ENCODE measurements at places on chromosomes 2 and 18.

DNA sequence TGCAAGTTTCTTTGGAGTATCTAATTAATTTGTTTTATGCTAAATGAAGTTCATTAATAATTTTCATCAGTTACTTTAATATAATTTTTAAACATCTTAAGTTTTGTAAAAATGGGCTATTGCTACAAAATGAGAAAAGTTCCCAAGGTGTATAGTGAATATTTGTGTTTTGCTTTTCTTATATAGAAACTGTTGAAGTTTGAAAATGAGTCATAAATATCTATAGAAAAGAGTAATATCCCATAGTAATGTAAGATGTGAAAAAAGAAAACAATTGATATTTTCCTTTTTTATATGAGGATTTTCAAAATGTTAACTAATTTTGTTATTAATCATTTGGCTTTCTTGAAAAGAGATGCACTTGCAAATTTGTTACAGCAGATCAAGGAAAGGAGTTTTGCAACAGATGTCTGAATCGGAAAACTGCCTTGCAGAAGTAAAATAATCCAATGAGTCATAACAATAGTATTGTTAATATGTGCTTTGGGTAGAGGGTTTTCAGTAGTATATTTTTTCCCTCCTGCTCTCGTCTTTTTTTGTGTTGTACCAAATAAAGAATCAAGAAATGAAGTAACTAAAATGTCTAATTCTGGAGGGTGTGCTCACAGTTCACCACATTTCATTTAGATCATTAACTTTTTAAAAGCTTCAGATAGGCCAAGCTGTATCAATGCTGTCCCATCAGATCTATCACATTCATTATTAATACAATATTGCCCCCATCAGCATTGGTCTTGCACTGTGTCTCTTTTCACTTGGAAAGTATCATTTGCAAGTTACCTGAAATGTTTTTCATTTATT is 15.5 kb downstream of the DUSP19 start:
- DNase-seq: no peak

DNA sequence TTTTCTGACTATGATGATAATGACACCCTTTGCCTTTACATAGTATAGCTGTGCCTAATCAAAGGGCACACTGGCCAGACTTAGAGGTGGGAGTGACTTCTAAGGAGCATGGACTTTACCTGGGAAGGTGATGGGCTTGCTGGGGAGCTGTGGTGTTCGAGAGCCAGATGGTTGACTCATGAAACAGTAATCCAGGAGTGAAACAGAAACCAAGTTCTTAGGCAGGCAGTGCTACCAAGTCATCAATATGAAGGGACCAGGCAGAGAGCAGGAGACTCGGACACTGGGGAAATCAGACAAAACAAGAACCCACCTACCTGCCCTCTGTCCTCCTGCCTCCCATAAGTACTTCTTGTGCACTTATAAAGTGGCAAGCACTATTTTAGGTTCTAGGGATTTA is 430.4 kb downstream of the DLGAP1 start:
- no peak for DNase-seq

GRCh38 chr2:66775730-66776422 is 341.0 kb downstream of the MEIS1 start:
- no peak for DNase-seq

GRCh38 chr2:233213011-233213410 is 38.5 kb upstream of the ATG16L1 start:
- DNase-seq: no peak

DNA sequence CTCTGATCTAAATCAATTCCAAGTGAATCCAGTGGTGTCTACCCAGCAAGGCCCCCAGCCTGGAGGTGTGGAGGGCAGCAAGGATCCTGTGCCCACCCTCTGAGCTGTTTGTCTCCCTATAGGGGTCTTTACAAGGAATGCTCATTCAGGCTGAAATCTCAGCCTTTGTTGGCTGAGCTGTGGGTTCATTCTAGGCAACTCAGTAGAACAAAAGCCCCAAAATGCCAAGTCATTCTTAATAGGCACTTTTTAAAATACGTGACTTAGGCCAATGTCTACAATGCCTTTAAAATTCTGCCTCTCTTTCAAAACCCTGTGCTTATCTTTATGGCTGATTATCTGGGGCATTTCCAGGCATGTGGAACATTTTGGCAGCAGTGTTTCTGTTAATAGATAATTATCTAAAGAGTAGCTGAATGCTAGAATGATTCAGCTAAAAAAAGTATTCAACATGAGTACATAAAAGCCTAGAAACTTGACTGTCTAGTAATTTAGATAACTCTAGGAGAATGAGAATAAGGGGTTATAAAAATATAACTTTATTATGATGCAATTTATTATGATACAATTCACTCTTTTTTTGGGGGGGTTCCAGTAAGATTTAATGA is 7.4 kb downstream of the UGT1A6 start:
- no peak for DNase-seq

GRCh38 chr2:219836647-219837177 is 209.3 kb downstream of the SLC4A3 start:
- no peak for DNase-seq

GRCh38 chr2:113092864-113093612 is 25.3 kb downstream of the IL1F10 start:
- no peak for DNase-seq

- DNase-seq: no peak
Observed at GRCh38 chr2:187698374-187699110, 144.3 kb upstream of the TFPI start.

- DNase-seq: peak; percentile 70
Observed at GRCh38 chr18:48742706-48743475, 204.1 kb downstream of the CTIF start.

GRCh38 chr2:160336635-160337034 is 136.6 kb upstream of the ITGB6 start:
- no peak for DNase-seq

DNA sequence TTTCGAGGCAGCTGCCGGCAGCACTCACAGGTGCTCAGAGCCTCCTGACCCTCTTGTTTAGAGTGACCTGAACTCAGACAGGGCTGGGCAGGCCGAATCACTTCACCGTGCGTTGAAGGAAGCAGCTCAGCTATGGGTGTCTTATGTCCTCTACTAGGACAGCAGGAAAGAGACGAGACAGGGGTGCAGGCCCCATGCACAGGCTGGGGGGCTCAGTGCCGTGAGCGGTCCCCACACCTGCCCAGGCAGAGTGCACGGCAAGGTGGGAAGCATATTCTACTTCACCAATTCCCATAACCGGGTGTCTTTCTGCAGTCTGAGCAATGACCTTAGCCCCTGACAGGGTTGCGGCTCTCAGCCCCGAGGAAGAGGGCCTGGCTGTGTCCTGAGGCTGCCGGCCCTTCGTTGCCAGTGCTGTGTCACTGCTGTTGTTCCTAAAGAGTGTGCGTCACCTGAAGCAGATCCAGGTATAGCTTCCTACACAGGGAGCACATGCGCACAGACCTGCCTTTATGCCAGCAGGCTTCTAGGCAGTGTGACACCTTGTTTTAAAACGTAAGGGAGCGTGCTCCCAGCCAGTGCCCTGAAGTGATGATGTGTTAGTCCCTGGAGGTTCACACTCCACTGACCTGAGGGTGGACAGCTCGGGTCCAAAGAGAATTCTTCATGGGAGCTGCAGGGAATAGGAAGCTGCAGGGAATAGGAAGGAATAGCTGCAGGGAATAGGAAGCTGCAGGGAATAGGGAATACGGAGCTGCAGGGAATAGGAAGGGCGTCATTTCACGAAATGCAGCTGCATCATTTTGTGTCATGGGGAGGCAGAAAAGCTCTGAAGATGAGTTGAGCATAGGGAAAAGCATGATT is 207.9 kb upstream of the SALL3 start:
- DNase-seq: no peak

GRCh38 chr18:68940039-68940438 is 142.2 kb downstream of the CCDC102B start:
- DNase-seq: no peak

- no peak for DNase-seq
Observed at GRCh38 chr2:32136097-32136496, 29.6 kb upstream of the SLC30A6 start.

- DNase-seq: no peak
Observed at GRCh38 chr2:48901015-48901343, 145.5 kb upstream of the LHCGR start.

DNA sequence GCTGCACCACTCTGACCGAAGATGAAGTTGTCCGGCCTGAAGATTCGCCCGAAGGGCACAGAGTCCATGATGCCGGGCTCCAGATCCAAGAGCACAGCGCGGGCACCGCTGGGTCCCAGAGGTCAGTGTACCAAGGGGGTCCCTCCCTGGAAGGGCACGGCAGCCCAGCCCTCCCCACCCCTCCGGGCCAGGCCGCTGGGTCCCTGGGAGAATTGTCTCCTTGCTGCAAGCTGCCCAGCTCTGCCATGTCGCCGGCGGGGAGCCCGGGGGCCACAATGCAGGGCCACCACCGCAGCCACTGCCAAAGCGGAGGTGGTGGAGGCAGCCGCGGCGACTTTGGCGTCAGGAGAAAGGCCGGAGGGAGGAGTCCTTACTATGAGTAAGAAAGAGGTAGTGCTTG is 189.5 kb upstream of the CYRIA start:
- DNase-seq: no peak
